ENCODE measurements at places on chromosomes 3 and 15.
A peak's percentile ranks its signal among the peaks of the same experiment; 100 is the strongest.

DNA sequence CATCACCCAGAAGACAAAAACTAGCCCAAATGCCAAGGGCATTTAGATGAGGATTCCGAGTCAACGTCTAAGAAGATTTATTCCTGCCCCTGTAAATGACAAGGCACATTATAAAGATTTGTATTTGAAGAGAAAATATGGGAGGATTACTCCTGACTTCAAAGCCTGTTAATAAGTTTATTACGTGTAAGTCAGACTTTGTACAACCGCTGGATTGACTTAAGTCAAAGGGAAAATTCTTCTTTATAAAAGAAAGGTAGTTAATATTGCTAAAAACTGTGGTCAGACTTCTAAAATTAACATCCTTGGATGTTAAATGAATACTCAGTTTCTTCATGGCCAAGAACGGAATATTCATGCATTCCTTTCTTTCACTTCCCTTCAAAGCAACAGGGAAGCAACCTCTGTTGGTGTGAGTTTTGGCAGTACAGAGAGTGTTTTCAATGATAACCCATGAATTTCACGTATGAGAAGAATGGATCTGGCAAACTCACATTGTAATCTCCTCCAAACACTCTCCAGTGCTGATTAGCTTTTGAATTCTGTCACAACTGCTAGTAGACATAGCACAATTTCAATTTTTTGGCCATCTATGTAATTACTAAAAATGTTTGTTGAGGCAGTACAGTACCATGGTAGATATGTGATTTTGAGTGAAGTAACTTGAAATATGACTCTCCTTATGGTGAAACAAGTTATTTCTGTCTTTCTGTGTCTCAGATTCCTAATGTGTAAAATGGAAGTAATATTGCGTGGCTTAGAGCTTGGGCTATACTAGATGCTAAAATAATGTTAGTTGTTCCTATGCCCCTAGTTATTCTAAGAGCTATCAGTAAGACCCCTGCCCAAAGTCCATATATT, 62.0 kb downstream of the PLD1 start:
- no peak for DNase-seq

GRCh38 chr3:42562047-42562907, 19.5 kb downstream of the SEC22C start:
- DNase-seq, result no peak

DNA sequence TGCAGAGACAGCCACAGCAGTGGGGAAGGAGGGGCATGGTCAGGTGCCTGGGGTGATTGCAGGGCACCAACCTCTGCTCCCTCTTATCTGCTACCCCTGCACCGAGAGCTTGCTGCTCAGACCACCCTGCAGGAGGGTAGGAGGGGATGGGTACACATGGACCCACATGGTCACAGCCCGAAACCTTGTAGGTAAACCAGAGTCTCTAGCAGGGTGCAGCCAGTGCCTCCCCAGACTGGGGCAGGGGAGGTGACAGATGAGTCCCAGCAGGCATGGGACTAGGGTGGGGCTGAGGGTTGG, 49.2 kb downstream of the FAH start:
- DNase-seq, result no peak

DNA sequence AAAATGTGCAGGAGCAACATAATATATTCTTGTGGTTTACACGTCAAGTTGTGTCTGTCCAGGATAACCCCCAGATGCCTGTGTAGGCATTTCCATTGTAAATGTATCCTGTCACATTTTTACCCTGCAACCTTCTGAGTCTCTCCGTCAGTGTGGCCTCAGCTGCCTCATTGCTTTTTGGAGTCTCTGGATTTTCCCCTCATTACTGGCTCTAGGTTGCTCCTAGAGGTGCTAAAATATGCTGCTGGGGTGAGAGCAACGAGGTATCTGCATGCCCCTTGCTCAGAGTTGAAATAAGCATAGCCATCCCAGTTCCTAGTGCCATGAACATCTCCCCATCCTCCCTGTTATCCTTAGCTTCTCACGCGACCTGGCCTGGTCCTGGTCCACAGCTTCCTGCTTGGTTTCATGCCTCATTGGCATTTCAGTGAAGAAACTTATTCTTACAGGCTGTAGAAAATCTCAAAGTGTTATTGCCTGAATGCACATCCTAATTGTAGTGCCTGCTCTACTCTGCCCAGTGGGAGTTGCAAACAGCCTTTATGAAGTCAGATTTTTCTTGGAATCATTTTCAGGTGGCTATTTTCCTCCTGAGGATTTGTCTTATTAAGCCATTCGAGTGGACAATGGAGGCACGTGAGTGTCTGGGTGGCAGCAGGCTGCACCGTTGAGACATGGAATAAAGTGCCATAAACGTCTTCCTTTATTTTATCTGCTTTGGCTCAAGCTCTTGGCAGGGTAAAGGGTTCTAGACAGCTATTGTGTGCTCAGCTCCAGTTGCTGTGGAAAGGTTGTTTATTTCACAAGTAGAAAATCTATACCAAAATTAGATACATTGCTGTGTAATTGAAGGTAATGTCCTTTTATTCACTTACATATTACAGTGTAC, 33.2 kb downstream of the OXNAD1 start:
- DNase-seq, result no peak

- no peak for DNase-seq
Measured at GRCh38 chr3:56836276-56837163, 34.8 kb upstream of the ARHGEF3 start.

GRCh38 chr3:23404246-23404645, 201.1 kb downstream of the UBE2E2 start:
- DNase-seq, result no peak

DNA sequence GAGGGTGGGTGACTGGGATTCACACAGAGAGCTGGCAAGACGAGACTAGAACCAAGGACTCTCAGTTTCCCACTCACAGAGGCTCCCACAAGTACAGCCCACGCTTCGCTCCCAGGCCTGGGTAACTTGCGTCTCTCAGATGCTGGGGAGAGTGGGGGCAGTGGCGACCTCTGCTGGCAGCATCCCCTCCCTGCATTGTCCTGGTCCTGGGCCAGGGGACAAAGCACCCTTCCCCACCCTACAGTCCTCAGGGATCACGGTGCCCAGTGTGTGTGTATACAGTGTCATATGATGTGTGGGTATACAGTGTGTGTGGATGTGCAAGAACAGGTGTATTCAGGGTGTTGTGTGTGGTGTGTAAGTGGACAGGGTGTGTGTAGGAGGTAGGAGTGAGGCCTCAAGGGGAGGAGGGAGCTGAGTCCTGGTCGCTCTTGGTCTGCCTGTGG, 12.8 kb downstream of the VILL start:
- DNase-seq, result peak; percentile 72

DNA sequence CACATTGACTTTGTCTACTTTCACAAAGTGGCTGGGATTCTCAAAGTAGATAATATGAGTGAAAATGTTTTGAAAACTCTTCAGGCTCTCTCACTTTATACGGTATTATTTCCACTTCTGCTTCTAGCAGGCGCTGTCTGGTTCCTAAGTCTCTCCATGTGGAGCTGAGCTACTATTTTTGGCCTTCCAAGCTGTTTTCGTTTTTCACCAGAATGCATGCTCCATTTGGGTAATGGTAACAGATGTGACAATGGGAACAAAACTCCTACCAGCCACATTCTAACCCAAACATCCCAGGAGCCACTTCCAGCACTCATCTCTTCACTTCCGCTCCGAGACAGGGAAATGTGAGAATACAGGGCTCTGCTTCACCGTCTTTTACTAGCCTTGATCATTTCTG, 586.7 kb downstream of the NTRK3 start:
- no peak for DNase-seq

DNA sequence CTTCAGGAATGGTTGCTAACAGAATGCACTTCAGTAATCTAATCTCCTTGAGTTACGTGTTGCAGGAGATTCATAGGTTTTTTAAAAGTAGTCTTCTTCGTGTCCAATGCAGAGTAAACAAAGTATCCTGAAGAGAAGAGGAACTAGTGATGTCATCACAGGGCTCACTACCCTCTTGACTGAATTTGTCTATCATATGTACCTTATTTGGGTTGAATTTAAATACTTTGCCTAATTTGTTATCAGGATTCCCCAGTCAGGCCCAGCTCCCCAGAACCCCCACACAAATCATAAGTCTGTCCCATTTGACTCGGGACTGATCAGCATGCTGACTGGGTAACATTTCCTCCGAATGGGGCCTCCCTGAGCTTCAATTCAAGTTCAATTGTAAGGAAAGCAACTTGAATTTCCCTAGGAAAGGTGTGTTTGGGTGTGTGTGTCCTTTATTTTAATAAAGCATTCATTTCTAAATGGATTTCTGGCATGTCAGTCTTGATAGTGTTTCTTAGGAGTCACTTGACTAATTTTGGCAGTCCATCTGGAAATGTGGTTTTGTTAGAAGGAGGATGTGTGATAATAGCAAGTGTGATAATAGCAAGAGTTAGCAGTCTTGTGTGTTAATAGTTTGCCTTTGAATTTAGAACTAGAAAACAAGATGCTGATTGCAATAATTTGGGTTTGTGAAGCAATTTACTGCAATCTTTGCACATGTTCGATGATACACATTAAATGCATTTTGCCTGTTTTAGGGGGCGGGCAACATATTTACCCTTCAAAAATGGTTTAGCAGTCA, 21.9 kb downstream of the OXNAD1 start:
- DNase-seq, result no peak

GRCh38 chr3:131221731-131222130, 159.8 kb upstream of the NUDT16 start:
- DNase-seq, result no peak

DNA sequence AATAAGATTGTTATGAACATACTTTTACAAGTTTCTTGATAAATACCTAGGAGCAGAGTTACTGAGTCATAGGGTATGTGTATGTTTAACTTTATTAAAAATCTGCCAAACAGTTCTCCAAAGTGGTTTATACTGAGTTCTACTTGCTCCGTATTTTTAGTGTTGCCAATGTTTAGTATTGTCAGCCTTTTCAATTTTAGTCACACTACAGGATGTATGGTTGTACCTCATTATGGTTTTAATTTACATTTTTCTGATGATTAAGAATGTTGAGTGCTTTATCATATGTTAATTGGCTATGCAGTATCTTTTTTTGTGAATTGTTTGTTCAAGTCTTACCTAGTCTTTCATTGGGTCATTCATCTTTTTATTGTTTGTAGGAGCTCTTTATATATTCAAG, 4.3 kb downstream of the TMOD3 start:
- no peak for DNase-seq

GRCh38 chr3:88032245-88032644, 26.6 kb downstream of the CGGBP1 start:
- DNase-seq, result no peak

GRCh38 chr15:66749841-66750575, 48.0 kb downstream of the SMAD6 start:
- DNase-seq, result no peak

GRCh38 chr3:123092243-123092642, 25.4 kb downstream of the PDIA5 start:
- DNase-seq, result no peak

DNA sequence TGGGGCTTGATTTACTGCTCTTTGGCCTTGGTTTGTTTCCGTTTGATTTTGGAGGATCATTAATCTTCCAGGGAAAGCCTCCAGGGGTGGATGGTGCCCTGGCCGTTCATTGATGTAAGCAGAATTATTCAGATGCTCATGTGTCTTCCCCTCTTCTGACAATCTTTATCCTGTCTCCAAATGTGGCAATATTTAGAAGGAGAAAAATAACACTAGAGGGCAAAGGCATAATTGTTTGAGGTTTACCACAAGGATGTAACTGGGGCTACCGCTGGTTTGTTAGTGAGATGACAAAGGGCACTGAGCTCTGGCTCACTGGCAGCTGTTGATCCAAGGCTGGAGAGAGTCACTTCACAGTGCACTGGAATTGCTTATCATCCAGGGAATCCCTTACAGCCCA, 18.2 kb upstream of the PLCL2 start:
- no peak for DNase-seq

GRCh38 chr3:40456279-40456939, 730 bp upstream of the RPL14 start:
- DNase-seq, result no peak

- DNase-seq, result no peak
Measured at GRCh38 chr3:124298951-124299350, 307.0 kb upstream of the ROPN1 start.

- no peak for DNase-seq
Measured at GRCh38 chr15:70378126-70379031, 280.7 kb upstream of the TLE3 start.

DNA sequence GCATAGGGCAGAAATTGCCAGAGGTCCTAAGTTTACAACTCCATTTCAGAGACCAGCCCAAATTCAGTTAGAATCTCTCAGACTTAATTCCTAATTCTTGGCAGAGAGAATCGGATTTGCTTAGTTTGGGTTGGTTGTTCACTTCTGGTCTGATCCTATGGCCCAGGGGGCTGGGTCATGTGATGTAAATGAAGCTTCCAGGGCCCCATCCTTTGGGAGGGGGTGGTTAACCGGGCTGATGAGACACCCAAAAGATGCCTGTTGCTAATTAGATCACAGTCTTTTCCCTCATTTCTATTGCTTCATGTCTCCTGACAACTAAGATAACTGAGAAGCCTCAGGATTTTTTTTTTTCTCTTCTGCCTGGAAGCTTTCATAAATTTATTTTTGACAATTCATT, 11.1 kb upstream of the ZNF620 start:
- DNase-seq, result no peak

GRCh38 chr3:124697302-124697701, 33.0 kb upstream of the UMPS start:
- DNase-seq, result no peak

- no peak for DNase-seq
Measured at GRCh38 chr15:57288926-57289580, 87.3 kb upstream of the CGNL1 start.

DNA sequence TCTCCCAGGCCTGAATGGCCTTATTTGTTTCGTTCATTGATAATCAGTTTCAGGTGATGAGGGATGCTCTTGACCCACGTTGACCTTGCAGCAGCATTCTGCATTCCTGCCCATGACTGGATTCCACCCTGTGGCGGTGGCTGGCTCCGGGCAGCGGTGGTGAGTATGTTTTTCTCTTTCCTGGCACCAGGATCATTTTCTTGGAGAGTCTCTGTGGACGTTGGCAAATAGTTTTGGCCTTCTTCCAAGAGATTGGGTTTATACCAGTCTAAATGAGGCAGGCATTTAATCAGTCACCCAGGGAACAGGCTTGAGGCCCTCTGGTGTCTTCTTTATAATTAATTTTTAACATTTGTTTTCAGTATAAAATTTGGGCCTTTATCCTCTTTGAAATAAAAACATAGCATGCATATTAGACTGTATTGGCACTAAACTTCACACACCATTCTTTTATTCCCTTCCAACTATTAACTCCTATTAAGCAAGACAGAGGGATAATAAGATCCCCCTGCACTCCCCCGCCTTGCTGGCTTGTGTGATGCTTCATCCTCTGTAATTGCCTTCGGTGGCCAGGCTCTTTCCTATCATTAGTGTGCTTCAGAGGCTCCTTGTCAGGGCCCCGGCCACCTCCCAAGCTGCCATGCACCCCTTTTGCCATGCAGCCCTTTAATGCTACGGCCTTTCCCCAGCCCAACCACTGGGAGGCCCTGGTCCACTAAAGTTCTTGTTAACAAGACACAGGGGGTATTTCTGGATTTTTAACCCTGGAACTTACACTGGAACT, 176.2 kb upstream of the TOPAZ1 start:
- no peak for DNase-seq

GRCh38 chr3:171695426-171695825, 114.9 kb downstream of the PLD1 start:
- DNase-seq, result no peak

Measured in WERI-Rb-1 (cell line).